ENCODE measurements at places on chromosomes 7 and 10.

DNA sequence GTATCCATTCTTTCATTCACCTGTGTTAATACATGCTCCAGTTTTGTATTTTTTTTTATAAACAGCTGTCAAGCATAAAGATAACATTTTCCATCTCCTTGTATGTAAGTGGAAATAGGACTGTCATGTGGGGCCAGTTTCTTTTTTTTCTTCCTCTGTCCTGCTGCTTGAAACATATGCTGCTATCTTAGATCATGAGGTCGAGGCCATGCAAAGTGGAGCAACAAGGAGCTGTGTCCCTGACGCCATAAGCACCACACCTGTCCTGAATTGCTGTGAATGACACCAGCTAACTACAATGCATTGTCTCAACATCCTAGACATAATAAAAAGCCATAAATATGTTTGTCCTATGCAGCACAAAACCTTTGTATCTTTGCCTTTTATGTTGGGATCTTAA, 37.7 kb upstream of the SLC26A4 start:
- DNase-seq = no peak

GRCh38 chr10:61179771-61180170, 235.8 kb upstream of the RHOBTB1 start:
- DNase-seq = no peak

- no peak for DNase-seq
Measured at GRCh38 chr10:1454428-1454827, 282.9 kb downstream of the ADARB2 start.

DNA sequence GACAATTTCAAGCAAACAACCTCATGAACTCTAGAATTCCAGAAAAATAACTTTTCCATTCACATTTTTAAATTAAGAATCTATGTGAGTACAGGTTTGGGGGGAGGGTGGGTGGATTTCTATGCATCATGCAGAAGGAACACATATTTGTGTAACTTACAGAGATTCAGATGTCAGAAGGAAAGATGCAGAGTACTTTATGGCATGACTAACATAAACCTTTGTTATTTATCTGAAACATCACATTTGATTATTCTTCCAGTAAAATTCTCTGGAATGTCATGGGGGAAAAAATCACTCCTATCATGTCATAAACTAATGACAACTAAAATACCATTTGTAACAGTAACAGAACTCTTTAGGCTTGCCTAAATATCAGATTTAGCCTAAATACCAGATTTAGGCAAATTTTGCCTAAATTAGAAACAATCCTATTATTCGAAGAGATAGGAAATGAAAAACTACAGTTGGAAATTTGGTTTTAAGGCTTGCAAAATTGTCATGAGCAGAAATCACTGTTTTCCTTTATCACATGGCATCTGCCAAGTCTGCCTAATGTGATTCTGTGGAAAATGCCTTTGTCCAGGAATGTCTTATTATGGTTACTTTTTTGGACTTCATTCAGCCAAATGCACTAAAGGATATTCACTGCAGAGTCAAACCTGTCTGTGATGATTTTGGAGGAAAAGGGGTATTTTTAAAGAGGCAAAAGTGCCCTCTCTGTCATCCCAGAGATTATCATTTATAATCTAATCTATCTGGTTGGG, 527.7 kb upstream of the CELF2 start:
- DNase-seq = no peak

DNA sequence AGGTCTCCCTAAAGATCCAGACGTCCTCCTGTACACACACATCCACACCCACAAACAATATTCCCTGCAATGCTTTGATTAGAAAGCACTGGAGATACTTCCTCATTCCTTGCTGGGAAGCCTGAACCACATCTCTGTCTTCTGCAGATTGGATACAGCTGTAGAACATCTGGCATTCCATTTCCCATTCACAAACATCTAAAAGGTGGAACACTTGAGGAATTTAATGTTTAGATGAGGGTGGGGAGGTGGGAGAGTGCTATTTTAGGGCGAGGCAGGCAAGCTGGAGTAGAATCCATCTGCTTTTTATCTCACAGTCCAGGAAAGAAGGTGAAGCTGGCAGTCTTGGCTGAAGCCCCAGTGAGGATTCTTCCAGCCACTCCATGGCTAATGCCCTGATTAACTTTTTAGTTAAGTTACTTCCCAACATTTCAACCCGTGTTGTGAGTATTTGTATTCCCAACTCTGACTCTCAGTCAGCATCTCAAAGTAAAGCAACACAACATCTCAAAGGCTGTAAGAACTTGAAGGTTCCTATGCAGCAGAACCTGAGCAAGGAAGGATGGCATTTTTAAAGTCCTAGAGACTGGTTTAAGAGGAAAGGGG, 46.1 kb downstream of the CYTH3 start:
- peak; percentile 18 for DNase-seq

- no peak for DNase-seq
Measured at GRCh38 chr7:112882022-112882421, 91.8 kb upstream of the TMEM168 start.

DNA sequence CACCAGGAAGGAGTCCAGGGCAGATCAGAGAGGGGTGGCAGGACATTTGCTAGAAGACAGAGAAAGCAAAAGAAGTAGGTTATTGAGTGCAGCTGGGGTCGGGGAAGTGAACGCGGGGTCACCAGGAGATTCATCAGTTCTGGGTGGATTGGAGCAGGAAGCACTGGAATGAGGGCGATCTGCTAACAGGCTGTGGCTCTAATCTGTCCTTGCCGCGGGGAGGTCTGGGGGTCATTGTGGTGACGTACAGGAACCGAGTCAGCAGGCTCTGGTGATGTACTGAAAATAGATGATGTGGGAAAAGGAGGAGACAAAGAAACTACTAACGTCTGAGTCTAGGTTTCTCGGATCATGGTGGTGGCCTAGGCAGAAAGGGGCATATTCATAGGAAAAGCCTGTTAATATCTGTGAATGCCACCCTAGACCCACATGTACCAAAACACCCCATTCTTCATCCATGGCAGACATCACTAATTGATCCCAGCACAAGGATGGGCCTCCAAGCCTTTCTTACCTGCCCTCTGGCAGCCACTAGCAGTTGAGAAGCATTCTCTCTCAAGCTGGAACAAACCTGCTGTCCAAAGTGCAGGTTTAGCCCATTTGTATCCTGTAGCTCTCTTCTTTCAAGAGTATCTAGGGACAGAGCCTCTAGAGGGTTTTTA, 134.5 kb downstream of the C10orf105 start:
- DNase-seq = no peak

GRCh38 chr10:88408096-88408495, 175.0 kb downstream of the RNLS start:
- DNase-seq = no peak

DNA sequence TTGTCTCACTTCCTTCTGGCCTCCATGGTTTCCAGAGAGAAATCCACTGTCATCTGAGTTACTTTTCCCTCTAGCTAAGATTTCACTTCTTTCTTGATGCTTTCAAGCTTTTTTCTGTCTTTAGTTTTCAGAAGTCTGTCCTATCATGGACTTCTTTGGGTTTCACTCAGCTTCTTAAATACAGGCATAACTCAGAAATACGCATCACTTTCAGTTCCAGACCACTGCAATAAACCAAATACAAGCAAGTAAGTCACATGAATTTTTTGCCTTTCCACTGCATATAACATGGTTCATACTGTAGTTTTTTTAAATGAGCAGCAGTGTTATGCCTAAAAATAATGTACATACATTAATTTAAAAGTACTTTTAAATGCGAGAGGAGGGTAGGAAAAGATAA, 48.7 kb downstream of the STK17A start:
- no peak for DNase-seq

Data from HT-29 (cell line).